ENCODE measurements at places on chromosomes 5 and 9.

DNA sequence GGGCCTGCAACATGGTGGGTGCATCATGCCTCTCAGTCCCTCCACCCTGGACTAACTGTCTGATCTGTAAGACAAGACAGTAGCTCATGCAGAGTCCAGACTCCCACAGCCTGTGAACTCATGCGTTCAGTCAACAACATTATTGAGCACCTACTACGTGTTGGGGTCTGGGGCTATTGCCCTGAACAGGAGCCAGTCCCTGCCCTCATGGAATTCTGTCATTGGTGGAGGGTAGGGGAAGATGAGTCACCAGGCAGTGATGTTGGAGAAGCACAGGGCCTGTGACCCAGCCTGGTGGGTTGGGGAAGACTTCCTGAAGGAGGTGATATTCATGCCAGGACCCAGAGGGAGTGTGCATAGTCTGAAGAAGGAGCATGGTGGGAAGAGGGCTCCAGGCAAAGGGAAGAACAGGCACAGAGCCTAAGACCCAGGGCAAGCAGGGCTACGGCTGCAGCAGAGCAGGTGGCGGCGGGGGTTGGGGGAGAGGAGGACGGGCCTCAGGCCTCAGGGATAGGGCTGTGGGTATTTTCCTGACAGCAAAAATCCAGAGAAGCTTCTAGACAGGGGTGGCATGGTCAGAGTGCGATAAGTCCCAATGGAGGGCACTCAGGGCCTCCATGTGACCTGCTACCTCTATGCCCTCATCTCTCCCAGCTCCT, 26.7 kb upstream of the PSD2 start:
- no peak for DNase-seq
- no peak overlapping the region for H3K27ac ChIP-seq
- H3K27me3 ChIP-seq = peaks cover 18% of the 10 kb centered on the region
- no peak overlapping the region for H3K4me3 ChIP-seq
- H3K4me1 ChIP-seq = peaks cover 7% of the 10 kb centered on the region

DNA sequence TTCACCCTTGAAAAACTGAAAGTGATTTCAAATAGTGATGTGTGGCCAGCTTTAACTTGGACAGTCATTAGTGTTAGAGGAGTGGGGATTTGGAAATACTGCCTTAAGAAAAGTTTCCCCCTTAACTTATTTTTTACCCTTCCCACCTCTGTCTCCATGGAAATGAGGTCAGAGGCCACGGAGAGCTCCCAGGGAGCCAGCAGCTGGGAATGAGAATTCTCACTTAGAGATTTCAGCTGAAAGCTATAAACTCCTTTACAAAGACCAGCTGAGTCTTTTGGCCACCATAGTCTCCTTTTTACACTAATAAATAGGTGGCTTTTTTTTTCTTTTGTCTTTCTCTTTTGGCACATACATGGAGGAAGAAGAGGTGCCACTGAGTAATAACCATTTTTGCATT, 45.7 kb upstream of the PIK3R1 start:
- no peak overlapping the region for H3K27ac ChIP-seq
- peaks cover 25% of the 10 kb centered on the region for H3K4me1 ChIP-seq
- H3K27me3 ChIP-seq = peaks cover 4% of the 10 kb centered on the region
- DNase-seq = no peak

GRCh38 chr5:32115985-32116384, 58.1 kb downstream of the GOLPH3 start:
- no peaks in the 10 kb centered on the region for H3K4me1 ChIP-seq
- H3K4me3 ChIP-seq = no peak overlapping the region
- peaks cover 38% of the 10 kb centered on the region for H3K36me3 ChIP-seq
- no peak for DNase-seq
- H3K27ac ChIP-seq = no peak overlapping the region
- H3K27me3 ChIP-seq = no peaks in the 10 kb centered on the region

- no peaks in the 10 kb centered on the region for H3K36me3 ChIP-seq
- no peak overlapping the region for H3K4me3 ChIP-seq
- peaks cover 24% of the 10 kb centered on the region for H3K4me1 ChIP-seq
- H3K27ac ChIP-seq = no peak overlapping the region
- no peak for DNase-seq
Observed at GRCh38 chr9:95570150-95570549, 53.4 kb upstream of the PTCH1 start.

- no peaks in the 10 kb centered on the region for H3K4me1 ChIP-seq
Observed at GRCh38 chr5:133807348-133807747, 161.1 kb downstream of the C5orf15 start.

DNA sequence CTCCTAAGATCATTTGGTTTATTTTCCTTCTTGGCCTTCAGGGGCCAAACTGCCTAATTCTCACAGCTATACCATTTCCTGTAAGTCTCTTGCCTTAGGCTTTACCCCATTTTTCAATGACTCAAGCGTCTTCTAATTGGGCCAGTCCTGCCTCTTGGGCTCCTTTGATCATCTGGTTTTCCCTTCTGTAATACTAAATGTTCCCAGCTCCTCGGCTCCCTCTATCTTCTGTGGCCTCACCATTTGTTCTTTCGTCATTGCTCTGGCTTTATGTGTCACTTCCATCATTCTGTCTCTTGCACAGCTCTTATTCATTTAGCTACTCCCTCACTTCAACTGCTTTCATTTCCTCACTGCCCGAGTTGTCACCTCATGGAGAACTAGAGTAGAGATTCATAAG, 14.5 kb upstream of the SPINK7 start:
- DNase-seq = no peak
- no peaks in the 10 kb centered on the region for H3K27me3 ChIP-seq
- H3K27ac ChIP-seq = no peak overlapping the region
- no peaks in the 10 kb centered on the region for H3K36me3 ChIP-seq

DNA sequence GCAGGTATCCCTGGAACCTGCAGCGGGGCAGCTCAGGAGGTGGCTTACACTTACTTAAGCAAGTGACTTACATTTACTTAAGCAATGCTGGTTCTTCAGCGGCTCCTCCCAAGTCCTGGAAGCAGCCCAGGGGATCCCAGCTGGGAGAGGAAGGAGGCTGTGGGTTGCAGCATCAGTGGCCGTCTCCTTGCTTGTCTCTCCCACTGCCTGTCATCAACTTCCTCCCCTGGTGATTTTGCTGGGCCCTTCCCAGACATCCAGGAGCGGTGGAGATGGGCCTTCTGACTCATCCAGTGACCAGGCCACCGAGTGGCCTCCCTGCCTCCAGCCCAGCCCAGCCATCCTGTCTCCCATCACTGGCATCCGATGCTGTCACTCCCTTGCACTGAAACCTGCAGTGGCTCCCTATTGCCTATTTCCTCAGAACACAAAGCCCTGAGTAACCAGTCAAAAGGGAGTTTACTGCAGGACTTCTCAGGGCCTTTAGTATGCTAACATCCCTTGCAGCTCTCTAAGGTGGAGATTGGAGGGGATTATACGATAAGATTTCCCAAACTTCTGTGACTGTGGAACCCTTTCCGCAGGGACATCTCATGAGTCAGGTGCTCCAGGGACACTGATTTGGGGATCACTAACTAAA, 155.9 kb upstream of the PHYKPL start:
- DNase-seq = peak; percentile 63
- peaks cover 35% of the 10 kb centered on the region for H3K4me1 ChIP-seq
- H3K4me3 ChIP-seq = no peak overlapping the region

- no peak overlapping the region for H3K4me3 ChIP-seq
- H3K36me3 ChIP-seq = no peaks in the 10 kb centered on the region
- peak overlapping the region; percentile 5 for H3K27ac ChIP-seq
- no peak for DNase-seq
- H3K27me3 ChIP-seq = no peaks in the 10 kb centered on the region
Observed at GRCh38 chr5:157865781-157866180, 6.8 kb upstream of the CLINT1 start.

DNA sequence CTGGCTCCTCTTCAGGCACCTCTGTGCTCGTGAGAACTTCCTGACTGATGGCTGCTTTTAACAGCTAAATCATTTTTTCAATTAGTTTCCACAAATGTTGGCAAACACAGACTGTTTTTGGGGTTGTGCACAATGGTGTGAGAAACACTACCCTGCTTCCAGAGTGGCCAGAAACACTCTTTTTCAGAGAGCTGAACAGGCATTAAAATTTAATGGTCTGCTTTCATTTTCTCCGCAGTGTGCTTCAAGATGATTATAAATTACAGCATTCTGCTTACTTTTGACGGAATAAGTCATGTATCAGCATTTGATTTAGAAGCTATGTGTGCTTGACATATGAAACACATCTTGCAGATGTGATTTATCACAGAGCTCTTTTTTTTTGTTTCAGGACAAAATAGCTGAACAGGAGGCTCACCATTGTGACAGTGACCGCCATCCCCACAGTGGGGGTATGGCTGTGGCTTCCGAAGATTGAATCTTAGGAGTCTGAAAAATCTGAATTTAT, 454.5 kb upstream of the ZNF608 start:
- H3K27me3 ChIP-seq = peaks cover 3% of the 10 kb centered on the region
- peak overlapping the region; percentile 80 for H3K4me3 ChIP-seq
- peaks cover 67% of the 10 kb centered on the region for H3K4me1 ChIP-seq
- no peaks in the 10 kb centered on the region for H3K36me3 ChIP-seq
- H3K27ac ChIP-seq = no peak overlapping the region

DNA sequence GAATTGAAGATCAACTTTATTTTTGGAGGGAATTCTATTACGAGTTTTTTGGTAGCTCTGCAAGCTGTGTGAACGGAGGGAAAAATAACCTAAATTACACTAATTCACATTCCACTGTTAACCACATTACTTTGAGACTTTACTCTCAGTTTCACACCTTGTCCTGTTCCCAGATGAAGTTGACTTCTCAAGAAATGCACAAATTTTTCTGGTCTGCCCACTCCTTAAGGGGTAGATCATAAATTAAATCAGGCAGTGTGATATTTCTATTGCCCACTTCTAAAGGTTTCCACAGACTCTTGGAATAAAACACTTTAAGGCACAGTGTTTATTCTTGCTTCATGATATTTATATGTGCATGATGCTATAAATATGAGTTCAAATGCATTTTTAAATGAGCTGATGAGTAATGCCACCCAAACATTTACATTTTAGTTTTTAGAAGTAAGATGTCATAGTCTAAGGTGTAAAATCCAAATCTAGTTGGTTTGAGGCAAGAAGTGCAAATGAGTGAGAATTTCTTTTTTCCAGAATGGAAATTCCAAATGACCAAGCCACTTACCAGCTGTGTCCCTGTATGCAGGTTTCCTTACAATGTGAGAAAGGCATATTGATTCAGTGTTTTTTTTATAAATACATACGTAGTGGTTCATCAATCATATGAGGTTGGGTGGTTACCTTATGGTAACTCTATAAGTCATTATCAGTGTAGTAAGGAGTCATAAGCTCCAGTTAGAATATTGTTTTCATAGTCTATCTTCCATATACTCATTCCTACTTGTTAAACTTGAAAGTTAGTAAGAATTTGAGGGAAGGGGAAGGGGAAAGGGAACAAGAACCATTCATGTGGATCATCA, 437.7 kb upstream of the MEF2C start:
- no peaks in the 10 kb centered on the region for H3K36me3 ChIP-seq
- H3K4me1 ChIP-seq = peaks cover 2% of the 10 kb centered on the region
- DNase-seq = no peak

DNA sequence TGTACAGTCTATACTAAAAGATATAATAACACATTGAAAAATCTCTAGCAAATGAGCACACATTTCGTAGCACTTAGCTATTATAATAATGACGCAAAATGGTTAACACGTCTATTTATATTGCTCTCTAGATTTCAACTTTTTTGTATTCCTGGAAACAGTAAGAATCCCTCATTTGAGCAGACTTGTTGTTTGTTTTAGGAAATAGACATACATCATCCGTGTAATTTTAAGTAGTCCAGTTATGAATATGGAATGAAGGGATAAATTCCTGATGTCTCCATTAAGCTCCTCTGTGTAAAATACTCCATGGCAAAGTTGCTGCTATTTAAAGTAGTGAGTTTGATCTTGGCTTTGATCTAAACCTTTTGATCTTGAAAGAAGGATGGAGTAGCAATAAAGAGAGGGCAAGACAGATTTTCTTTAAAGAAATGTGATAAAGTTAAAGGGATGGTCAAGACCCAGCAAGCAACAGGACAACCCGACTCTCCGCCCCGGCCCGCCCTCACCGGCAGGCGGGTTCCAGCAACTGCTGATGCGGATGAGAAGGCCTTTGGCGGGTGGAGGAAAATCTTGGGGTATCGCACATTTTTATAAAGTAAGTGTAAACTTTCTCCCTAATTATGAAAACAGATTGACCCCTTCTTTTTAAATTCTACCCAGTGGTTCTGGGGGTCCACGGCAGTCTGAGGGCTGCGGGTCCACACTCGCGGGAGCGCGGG, 277.4 kb downstream of the AOPEP start:
- peaks cover 39% of the 10 kb centered on the region for H3K36me3 ChIP-seq
- no peak for DNase-seq
- peaks cover 61% of the 10 kb centered on the region for H3K4me1 ChIP-seq
- no peaks in the 10 kb centered on the region for H3K27me3 ChIP-seq
- peak overlapping the region; percentile 91 for H3K27ac ChIP-seq

- H3K4me3 ChIP-seq = no peak overlapping the region
- H3K27ac ChIP-seq = no peak overlapping the region
- no peaks in the 10 kb centered on the region for H3K27me3 ChIP-seq
- no peaks in the 10 kb centered on the region for H3K4me1 ChIP-seq
Observed at GRCh38 chr9:10571699-10572098, 41.1 kb downstream of the PTPRD start.

GRCh38 chr5:148177207-148177606, 8.9 kb downstream of the SPINK14 start:
- H3K36me3 ChIP-seq = no peaks in the 10 kb centered on the region
- no peak for DNase-seq
- no peak overlapping the region for H3K4me3 ChIP-seq
- H3K4me1 ChIP-seq = no peaks in the 10 kb centered on the region
- H3K27me3 ChIP-seq = peaks cover 6% of the 10 kb centered on the region

DNA sequence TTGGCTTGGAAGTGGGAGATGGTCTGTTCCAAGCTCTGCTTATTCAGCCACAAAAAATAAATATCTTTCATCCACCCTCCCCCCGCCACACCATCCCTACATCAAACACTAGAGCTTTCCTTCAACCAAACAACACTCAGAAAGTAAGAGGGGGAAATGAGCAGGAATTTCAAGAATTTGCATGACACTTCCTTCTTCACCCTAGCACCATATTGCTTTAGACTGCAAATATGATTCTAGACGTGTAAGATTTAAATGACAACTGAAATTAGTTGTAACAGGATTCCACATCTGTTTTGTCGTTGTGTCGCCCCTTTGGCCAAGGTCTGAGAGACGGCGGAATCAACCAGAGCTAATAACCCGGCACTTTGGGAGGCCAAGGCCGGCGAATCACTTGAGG, 88.5 kb downstream of the NDFIP1 start:
- H3K27ac ChIP-seq = no peak overlapping the region
- no peaks in the 10 kb centered on the region for H3K36me3 ChIP-seq
- DNase-seq = no peak
- no peaks in the 10 kb centered on the region for H3K27me3 ChIP-seq

Measured in type B pancreatic cell (in vitro differentiated cells).